ENCODE measurements at places on chromosomes 2 and 18.

DNA sequence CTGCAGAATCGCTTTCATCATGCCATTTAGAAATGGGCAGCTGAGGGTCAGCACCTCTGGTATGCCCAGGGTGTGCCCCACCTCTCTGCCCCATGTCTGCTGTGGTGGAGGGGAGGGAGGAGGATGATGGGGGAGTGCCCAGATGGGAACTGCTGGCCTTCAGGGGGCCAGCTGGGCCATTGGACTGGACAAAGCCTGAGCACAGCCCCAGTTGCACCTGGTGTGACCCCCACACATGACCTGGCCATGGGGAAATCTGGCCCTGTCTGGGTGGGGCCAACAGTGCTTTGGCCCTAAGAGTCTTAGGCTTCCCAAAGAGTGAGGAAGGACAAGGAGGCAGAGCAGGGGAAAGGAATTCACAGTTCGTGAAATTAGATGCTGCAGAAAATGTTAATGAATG, 44.1 kb downstream of the CTIF start:
- no peak for DNase-seq

DNA sequence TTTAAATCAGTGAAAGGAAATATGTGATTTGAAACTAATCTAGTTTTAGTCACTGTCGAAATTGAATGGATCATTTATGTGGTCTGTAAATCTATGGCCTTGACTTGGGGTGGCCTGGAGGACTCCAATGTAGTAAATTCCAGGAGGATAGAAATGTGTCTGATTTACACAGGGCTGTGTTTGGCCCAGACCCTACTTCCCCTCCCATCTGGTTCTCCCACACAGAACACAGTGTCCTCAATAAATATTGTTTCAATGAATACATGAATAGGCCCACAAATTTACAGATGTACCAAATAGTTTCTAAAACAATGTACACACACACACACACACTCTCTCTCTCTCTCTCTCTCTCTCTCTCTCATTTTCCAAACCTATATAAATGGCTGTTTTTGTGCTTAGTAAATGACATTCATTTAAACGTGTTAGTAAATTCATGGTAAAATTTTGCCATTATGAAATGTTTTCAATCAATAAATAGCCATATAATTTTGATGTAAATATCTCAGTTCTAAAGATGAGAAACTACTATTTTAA, 1.9 kb downstream of the CCDC68 start:
- DNase-seq, result no peak

- DNase-seq, result no peak
These were observed 47.7 kb downstream of the NCOA1 start for GRCh38 chr2:24538720-24539119.

GRCh38 chr2:208579678-208580077, 173.1 kb downstream of the PTH2R start:
- DNase-seq, result no peak

DNA sequence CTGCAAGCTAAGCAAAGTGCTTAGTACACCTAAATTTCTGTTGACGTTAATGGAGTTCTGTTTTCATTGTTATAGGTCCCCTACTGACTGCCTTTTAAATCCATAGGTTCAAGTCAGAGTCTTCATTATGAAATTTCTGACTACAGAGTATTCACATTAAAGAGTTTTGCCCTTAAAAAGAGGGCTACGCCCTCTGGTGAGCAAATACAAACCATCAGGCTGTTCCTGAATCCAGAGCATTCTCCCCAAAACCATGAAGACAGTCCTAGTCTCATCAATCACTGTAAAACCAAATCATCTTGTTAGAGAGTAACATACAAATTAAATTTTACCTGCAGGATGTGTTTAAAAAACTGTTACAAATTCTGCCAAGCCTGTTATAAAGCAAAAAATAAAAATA, 1091.7 kb downstream of the TDRD15 start:
- DNase-seq, result no peak

DNA sequence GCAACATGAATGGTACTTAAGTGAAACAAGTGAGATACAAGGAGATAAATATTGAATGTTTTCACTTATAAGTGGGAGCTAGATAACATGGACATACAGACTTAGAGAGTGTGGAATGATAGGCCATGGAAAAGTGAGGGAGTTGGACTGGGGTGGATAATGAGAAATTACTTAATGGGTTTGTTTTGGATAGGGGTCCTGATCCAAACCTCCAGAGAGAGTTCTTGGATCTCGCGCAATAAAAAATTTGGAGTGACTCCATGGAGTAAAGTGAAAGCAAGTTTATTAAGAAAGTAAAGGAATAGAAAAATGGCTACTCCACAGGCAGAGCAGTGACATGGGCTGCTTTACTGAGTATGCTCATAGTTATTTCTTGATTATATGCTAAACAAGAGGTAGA, 508.9 kb downstream of the CNTNAP5 start:
- DNase-seq, result peak; percentile 27

- DNase-seq, result no peak
These were observed 62.7 kb downstream of the PKP4 start for GRCh38 chr2:158519481-158519880.

DNA sequence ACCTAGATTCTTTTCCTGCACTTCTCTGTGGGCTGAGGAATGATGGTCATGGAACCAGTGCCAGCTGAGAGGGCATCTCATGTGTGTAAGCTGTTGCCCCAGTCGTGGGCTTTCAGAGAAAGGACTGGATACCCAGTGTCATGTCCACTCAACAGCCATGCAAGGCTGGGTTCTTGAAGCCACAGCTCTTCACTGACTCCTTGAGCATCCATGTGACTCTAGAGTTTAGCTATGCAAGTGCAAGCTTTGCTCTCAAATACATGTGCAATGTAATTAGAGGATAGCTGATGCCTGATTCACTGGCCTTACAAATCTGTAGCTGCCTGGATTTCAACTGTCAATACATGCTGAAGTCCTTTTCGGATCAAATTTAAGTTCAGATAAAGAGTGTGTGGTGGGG, 46.8 kb upstream of the EML6 start:
- no peak for DNase-seq

GRCh38 chr18:66005831-66006588, 255.2 kb downstream of the CDH7 start:
- DNase-seq, result no peak

GRCh38 chr18:1805521-1805920, 765.8 kb downstream of the METTL4 start:
- DNase-seq, result no peak

DNA sequence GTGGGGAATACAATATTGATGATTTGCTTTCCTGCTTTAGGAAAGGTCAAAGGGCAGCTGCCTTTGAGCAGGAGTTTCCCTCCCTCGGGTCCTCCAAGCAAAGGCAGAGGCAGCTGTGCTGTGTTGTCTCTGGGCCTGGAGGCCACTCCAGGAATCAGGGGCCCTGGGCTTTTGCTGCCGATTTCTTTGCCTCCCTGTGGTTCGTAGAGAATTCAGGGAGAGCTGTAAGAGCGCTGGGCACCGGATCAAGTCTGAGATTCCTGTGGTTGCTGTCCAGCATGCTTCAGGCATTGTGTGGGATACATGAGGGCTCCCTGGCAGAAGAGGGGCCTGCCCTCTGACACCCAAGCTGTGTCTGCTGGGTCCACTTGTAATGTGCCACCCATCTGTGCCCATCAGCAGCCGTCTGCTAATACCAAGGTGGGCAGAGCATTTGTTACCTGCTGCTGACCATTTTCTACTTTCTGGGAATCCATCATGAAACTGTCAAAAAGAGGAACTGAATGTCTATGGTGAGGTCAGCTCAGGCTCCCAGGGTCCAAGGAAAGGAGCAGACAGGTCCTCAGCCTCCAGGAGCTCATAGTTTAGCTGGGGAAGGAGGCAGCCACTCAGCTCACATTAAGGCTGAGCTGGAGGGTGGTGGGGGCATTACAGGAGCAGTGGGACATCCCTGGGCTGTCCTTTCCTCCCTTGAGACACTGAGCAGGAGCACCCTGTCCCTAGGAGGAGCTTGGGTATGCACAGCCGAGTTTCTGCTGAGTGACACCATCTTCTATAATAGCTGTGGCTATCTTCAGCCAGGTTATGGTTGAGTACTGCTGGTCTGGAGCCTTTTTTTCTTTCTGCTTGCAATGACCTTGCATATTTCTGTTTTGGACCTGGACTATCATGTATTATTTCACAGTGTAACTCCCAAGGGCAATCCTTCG, 68.5 kb downstream of the CTIF start:
- DNase-seq, result peak; percentile 65

DNA sequence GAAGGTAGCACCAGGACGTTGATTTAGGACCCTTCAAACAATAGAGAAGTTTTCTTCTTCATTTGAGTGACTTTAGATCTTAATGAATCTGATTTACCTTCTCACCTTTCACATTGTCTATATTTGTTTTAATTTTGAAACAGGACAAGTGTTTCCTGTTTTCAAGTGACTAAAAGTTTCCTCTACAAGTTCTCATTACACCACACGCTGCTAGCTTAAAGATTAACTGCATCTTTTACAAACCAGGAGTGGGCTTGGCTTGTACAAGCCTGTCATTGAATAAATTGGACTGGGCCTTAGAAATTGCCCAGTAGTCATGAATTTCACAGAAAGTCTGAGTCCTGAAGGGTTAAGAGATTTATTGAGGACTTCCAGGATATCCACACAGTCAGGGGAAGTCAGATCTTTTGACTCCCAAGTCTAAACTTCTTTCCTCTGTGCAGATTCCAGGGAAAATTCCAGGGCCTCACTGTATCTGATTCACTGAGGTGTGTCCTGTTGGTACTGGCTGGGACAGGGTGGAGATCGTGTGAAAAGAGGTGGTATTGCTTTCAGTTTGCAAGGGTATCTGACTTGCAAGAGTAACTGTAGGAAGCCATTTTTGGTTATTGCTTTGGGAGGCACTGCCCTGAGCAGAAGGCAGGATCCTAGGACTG, 3.4 kb downstream of the SGPP2 start:
- no peak for DNase-seq

DNA sequence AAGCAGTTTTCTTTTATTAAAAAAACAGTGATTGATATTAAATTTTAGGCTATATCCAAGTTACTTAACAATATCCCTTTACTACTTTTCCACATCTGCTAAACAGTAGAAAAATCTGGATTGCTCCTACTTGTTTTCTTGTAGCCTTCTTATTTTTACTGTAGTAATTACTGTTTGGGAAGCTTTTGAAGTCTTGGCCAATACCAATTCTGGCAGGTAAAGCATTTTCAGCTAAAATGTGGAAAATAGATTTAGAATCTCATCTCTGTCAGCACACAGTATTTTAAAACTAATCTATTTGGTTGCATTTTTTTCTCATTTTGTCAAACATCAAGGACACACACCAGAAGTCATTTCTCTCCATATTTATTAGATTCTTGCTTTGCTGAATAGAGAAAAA, 1485.7 kb upstream of the PIK3C3 start:
- DNase-seq, result peak; percentile 37

DNA sequence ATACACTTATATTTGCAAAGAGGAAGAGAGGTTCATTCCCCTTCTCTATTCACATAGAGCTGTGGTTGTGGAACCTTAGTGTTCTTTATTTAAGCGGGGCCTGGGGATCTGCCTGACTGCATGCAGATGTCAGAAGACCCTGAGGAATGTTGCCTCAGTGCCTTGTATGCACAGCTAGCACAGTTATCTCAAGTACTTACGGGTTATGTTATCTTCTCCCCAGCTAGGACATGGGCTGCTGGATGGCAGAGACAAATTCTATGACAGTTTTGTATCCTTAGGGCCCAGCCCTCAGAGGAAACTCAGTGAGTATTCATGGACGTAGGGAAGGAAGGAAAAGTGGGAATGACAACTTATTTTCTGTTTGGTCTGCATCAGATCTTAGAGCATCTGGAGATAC, 37.7 kb upstream of the RTN4 start:
- no peak for DNase-seq

GRCh38 chr2:109257653-109258052, 128.6 kb downstream of the SH3RF3 start:
- DNase-seq, result no peak

DNA sequence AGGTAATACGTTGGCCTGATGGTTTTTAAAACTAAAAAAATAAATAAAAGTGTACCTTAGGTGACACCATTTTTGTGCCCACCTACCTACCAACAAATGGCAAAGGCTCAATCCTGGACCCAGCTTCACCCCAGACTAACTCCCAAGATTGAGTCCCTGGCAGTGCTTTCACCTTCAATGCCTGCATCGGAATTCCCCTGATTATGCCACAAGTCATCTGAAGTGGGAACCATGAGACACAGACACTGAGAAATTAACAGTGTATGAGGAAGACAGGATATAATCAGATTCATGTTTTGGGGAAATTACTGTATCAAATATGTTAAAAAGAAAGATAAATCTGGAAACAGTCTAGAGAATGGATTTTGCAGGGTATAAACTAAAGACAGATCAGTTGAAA, 41.6 kb downstream of the ZBTB14 start:
- no peak for DNase-seq

DNA sequence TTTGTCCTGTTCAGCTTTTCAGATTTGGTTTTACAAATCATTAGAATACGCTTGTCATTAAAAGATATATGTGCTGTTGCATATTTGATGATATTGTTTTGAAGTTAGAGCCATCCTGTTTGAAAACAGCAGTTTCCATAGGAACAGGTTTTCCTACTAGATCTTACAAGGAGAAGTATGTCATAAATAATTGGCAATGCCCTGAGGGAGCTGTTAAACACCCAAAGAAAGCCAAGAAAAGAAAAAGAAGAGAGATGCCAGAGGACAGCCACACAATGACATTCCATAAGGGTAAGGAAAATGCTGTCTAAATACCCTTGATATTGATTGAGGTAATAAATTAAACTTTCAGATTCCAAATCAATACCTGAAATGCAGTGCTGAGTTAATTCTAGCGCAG, 392.2 kb upstream of the CRIM1 start:
- DNase-seq, result no peak

GRCh38 chr18:50286391-50287027, 983 bp downstream of the CXXC1 start:
- no peak for DNase-seq
